B cell (primary cell): ENCODE measurements at places on chromosomes 4 and X.

DNA sequence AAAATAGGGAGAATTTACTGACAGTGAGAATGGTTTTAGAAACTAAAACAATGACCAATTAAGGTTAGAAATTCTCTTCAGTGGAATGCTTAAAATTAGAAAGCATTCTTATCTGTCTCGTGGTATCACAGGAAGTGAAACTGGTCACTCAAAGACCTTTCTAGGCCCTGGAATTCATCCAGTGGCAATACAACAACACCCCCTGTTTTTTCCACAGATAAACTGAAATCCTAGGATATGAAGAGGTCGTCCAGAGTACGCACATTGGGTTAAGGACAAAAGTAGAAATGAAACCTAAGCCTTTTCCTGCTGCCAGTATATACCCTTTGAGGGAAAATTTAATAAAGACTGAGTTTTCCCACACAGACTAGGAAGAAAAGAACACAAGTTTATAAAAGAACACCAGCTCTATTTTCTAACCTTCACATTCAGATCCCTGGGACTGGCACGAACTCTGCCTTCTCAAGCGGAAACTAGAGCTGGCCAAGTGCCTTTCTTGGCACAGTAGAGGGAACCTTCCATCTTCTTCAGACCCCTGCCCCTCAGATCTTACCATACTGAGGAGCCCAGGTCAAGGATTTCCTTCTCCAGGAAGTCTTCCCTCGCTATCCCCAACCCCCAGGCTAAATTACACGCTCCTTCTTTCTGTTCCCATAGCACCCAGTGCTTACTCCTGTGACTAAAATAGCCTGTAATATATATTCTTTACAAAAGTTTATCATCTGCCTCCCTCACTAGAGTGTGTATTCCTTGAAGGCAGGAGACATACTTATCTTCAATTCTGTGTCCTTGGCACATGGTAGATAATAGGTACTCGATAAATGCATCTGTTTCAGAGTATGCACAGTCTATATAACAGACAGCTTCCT lies 16.9 kb downstream of the LHFPL1 start:
- no peak for DNase-seq

GRCh38 chr4:189121336-189121735 lies 819.3 kb upstream of the FRG1 start:
- DNase-seq: no peak

DNA sequence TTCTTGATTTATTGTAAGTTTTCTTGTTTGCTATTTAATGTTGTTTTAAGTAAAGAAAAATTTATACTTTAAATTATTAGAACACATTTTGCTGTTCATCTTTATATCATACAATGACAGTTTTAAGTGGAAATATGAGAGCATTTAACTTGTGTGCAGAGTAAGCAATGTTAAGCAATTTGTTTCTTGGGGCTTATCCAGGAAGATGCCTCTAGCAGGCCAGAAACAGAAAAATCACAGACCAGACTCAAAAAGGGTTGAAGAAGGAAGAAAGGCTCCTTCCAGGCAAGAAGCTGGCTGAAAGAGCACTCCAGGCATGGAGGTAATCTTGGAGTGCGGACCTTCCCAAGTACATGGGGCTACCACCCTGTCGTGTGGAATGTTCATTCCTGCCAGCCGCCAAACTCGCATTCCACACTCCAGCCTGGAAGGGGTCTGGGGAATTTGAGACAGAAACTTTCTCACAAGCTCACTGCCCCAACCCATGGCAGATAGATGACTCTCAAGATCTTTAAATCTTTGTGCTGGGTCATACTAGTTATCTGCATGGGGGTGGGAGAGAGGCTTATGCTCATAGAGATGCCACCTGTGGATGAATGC lies 1521.3 kb upstream of the AGA start:
- no peak for DNase-seq

DNA sequence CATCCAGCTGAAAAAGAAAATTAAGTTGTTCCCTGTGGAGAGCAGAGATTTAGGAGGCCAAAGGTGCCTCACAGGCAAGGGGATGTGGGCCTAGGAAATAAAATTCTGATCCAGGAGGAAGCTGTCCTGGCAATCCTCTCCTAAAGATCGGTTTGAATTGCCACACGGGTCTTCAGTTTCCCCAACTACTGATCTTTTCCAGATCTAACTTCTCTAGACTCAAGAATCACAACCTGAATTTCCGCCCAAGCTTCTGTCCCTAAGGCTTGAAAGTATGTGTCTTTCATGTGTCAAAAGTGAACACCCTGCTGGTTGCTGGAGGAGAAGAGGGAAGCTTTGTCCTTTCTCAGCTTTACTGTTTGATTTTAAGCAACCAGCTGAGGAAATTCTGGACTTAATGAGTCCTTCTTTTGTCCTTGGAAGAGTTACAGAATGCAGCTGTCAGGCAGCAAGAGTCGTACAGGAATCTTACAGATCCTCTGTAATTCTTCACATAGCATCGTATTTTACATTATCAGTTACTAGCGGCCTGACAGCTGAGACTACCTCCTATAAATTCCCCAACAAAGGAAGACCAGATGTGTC lies 93.8 kb downstream of the INPP4B start:
- DNase-seq: no peak

GRCh38 chr4:145956288-145956890 lies 17.8 kb upstream of the ZNF827 start:
- peak; percentile 78 for DNase-seq

GRCh38 chr4:25002681-25003080 lies 28.1 kb downstream of the LGI2 start:
- no peak for DNase-seq

DNA sequence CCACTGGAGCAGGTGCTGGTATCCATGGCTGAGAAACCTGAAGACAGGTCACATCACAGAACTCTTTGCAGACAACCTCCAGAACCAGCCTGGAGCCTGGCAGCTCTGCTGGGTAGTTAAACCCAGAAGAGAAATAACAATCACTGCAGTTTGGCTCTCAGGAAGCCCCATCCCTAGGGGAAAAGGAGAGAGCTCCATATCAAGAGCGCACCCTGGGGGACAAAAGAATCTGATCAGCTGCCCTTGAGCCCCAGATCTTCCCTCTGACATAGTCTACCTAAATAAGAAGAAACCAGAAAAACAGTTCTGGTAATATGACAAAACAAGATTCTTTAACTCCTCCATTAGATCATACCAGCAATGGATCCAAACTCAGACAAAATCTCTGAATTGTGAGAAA lies 823.2 kb upstream of the FRG1 start:
- no peak for DNase-seq

DNA sequence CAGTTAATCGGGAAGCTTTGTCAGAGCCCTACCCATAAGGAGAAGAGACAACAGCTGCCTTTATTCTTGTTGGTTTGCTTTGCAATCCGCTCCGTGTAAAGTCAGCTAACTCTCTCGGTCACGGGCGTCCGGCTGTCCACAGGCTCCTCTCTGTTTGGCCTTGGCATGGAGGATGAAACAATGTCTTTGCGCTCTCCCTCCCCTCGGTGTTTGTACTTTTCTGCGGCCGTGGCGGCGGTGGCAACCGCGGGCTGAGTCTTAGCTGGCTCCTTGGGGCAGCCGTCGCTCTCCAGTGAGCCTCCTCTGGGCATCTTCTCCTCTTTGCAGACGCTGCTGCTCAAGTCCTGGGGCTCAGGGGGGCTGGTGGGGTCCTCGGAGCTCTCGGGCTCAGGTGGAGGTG lies 10.6 kb upstream of the IRAK1 start:
- no peak for DNase-seq

- no peak for DNase-seq
Observed at GRCh38 chrX:38923451-38923969, 122.3 kb downstream of the MID1IP1 start.

DNA sequence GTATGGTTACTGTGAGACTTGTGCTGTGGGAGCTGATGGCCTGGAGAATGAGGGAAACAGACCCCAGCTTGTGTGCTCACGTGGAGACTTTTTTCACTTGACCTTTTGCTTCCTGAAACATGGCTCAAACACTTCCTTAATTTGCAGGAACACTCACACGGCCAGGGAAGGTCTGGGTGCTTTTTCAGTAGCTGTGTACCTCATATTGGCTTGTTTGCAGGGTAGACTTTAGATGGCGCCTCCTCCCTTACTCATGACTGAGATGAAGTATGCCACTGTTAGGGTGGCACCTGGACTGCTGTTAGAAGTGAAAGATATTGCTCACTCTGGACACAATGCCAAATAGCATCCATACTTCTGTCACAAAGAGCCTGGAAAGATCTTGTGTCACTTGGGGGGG lies 75.7 kb upstream of the WDR1 start:
- no peak for DNase-seq

GRCh38 chr4:166655231-166655630 lies 579.1 kb downstream of the SPOCK3 start:
- DNase-seq: no peak

DNA sequence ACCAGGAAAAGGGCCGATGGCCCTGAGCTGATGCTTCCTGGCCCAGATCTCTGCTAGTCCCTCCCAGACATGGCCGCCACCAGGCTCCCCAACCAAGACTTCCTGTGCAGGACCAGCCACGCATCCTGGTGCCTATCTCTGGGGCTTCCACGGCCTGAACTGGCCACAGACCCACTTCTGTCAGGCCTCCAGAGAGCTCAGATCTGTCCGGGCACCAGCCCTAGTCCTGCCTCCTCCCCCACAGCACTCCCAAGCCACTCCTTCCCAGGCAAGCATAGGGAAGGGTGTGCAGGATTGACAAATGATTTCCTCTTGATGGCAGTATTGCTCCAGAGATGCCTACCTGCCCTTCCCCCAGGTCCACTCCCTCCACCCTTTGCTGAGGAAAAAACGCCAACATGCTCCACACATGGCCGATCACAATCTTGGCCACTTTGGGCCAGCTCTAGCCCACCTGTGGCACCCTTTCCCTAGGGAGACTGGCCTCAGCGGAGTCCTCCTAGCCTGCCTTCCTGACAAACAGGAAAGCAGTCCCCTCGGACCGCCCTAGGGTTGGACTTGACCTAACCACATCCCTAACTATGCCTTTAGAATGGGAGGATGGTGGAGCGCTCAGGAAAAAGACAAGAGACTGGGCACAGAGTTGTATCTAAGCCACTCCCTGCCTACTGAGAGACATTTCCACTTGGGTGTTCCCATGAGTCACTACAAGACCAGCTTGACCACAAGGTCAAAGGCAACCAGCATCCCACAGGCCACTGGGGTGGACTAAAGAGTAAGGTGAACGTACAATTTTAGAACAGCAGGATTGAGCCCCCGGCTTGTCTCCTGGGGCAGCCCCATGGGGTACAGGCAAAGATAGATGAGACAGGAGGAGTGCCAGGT lies 277.5 kb upstream of the AGTR2 start:
- DNase-seq: peak; percentile 38

GRCh38 chr4:27315625-27316024 lies 455.0 kb downstream of the STIM2 start:
- DNase-seq: no peak

DNA sequence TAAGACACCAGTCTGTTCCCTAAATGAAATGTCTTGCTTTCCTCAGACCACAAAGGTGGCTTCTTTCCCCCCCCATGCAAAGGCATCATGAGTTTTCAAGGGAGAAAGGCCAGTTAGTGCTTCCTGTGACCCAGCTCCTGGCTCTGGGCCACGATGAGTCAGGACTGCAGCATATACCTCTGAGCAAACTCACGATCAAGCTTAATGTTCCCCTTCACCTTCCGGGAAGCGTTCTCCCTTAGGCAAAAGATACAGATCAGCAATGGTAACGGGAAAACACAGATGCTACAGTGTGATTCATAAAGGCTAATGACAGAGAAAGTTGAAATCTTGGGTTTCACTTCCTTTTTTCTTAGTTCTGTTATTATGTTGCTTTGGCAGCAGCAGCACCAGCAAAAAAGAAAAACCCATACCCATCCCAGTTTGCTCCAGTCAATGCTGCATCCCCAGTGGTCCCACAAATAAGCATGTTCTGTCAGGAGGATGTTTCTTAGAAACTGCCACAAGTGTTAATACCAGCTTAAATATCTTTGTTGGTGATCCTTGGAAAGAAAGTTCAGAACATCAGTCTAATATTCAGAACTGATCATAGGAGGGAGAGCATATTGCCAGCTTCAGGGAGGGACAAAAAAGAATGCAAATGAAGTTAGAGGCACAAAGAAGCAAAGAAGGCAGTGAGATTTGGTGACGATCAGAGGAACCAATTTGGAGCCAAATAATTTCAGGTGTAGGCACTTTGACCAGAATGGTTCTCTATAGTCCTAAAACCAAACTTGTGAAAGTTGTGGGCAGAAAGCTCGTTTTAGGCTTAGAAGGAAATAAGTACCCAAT lies 41.2 kb downstream of the LONRF3 start:
- peak; percentile 76 for DNase-seq

- DNase-seq: no peak
Observed at GRCh38 chr4:8913121-8913857, 41.6 kb upstream of the HMX1 start.

DNA sequence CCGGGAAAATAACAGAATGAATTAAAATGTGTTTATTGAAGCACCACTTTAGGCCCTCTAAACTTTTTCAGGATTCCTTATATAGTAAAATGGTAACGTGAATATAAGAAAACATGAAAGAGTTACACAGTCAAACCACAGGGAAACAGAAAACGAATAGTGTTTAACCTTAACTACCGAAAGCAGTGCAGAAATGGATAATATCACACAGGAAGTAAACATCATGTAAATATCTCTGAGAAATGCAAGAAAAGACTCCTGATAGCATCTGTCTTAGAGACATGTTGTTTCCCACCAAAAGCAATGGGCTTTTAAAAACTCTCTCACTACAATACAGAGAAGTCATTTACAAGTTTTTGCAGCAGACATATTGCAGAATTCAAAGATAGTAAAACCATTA lies 323.9 kb upstream of the CXXC4 start:
- no peak for DNase-seq

GRCh38 chr4:37805091-37805490 lies 21.4 kb upstream of the PGM2 start:
- DNase-seq: no peak

DNA sequence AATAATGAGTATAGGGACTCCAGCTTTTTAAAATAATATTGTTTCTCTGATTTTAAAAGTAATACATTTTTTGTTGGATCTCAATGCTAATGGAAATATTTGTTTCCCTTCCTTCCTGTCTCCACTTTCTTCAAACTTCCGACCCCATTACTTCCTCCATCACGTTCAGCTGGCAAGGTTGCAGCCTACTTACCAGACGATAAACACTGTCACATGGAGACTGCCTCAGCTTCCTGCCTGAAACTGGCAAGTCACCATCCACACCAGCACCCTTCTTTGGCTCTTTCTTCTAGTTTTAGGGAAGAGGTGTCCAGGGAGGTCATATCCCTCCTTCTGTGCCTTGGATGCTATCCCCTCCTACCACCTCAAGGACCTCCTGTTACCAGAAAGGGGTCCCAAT lies 3.4 kb upstream of the INTU start:
- DNase-seq: no peak

DNA sequence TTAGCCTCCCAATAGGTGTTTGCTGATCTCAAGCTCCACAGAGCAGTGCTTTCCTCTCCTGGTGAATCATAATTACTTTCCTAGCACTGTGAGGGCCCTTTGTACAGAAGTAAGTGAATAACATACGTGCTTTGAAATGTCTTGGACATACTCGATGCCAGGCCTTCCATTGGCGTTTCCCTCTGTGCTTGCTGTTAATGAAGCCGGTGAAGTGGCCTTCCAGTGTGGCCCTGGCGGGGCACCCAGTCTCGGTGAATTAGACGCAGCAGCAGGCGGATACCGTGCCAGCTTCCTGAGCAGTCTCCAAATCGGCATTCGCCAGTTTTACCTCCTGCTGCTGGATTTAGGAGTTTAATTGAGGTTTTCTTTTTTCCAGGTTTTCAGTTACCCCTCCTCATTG lies 132.3 kb downstream of the HMX1 start:
- DNase-seq: no peak
